ENCODE measurements at places on chromosomes 1 and 21. TPM values are rescaled to one million over a fixed set of nuclear protein-coding genes. Genes with fewer than 3 reads are reported as not detected.

KRTAP19-5 gene
- not detected for total RNA-seq

DIPK1A gene
- 28.4 TPM for total RNA-seq

S100A2 gene
- total RNA-seq: 6.4 TPM

NPL gene
- total RNA-seq: 2.2 TPM

RGS8 gene
- total RNA-seq: not detected

DNAI4 gene
- 5.9 TPM for total RNA-seq

VWA5B1 gene
- total RNA-seq: not detected

CLCA4 gene
- not detected for total RNA-seq

BCAR3 gene
- 46.6 TPM for total RNA-seq

All from myocyte (in vitro differentiated cells).